Neural progenitor cell (in vitro differentiated cells): ENCODE measurements at places on chromosomes 7 and 10.
A peak's percentile ranks its signal among the peaks of the same experiment; 100 is the strongest.

DNA sequence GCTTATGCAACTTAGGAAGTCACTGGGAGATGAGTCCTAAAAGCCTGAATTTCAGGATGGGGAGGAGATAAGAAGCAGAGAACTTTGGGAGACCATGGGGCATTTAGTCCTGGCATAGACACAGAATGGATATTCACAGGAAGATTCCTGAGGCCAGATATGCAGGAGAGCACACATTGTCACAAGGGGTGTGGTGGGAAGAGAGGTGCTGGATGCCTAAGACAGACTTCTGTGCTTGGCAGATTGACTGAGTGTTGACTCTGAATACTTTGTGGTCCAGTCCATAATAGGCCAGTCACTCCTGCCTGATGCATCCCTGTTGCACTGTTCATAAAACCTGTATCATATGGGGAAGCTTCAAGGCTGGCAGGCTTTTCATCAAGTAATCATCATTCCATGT, 18.5 kb downstream of the SRI start:
- no peak for DNase-seq

GRCh38 chr7:135648235-135648634, 14.1 kb upstream of the STMP1 start:
- DNase-seq: no peak

- no peak for DNase-seq
Observed at GRCh38 chr7:14065286-14065685, 75.8 kb upstream of the ETV1 start.

DNA sequence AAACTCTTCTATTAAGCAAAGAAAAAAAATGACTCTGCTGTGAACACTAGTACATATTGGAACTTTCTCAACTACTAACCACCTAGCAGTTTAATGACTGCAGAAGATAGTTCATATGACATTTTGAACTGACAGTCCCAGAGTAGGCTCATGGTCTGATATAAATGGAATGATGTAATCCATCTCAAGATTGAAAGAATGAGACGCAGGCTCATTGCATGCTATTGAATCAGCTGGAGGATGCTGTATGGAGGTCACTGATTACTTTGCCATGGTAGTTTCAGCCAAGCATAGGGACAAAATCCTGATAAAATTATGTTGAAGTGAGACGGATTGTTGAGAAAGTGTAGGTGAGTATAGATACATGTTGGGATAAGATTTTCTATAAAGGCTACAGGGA, 217.6 kb upstream of the SEMA3E start:
- no peak for DNase-seq

- DNase-seq: no peak
Observed at GRCh38 chr10:51900180-51900579, 200.8 kb upstream of the CSTF2T start.

GRCh38 chr10:31120961-31121685, 89.5 kb upstream of the ZNF438 start:
- no peak for DNase-seq

DNA sequence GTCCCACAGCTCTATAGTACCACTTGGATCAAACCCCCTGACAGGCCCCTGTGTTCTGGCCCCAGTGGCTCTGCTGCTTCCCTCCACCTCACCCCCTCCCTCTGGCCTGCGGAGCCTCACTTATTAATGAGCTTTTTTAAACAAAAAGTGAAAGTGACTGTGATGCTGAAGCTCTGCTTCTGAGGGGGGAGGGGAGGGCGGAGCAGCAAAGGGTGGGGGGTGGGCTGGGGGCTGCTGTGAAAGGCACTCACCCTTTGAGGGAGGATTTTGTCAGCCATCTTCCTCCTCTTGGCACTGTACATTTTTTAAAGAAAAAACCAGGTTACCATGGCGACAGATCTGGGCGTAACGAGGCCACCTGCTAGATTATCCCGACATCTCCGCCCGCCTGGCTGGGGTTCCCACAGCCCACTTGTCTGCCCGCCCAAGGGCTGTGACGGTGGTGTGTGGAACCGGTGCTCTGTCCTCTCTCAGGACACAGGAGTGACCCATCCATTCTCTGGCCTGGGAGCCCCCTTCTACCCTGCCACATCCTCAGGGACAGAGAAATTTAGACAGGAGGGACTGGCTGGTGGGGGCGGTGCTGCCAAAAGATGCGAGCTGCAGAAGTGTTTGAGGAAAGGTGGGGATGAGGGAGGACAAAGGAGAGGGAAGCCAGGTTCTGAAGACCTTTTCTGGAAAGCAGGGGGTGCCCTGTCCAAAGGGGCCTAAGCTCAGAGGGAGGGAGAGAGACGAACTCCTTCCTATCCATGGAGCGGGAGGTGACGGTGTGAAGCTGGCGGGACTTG, 4.9 kb downstream of the SMARCD3 start:
- DNase-seq: peak; percentile 67

- DNase-seq: no peak
Observed at GRCh38 chr10:48794074-48794473, 109.4 kb downstream of the WDFY4 start.
